SK-N-DZ (cell line): ENCODE measurements at places on chromosomes 2 and 18.

DNA sequence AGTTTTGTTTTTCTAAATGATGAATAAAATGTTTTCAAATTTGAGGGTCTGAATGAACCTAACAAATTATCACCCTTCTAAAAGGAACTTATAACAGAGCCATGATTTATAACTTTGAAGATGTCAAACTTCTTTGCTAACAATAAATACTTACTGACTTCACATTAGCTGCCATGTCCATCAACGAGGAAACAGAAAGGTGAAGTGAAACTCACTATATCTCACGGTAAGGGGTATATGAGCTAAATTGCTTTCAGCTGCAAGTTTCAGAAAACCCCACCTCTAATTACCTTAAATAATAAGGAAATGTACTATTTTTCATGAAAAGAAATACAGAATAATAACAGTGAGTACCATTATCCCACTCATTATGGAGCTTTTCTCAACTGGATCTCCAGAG is 350.8 kb upstream of the NT5C1B start:
- no peak for DNase-seq

DNA sequence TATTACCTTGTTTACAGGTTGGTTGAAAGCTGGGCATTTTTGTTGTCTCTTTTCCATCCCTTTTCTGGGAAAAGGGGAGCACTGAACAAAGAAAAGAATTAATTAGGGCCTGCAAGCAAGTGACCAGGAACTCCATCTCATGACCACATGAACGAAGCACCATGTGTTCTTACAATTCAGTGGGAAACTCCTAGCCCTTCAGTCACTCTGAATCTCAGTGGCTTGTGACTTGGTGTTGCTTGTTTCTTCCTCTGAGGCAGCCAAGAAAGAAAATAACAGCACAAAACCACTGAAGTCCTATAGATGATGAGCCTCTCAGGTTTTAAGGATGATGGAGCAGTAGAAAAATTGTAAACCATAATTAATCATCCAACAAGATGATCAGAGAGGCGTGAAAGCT is 129.1 kb upstream of the CAB39 start:
- DNase-seq: no peak

GRCh38 chr18:26547646-26548414 is 523 bp downstream of the KCTD1 start:
- DNase-seq: peak; percentile 79

DNA sequence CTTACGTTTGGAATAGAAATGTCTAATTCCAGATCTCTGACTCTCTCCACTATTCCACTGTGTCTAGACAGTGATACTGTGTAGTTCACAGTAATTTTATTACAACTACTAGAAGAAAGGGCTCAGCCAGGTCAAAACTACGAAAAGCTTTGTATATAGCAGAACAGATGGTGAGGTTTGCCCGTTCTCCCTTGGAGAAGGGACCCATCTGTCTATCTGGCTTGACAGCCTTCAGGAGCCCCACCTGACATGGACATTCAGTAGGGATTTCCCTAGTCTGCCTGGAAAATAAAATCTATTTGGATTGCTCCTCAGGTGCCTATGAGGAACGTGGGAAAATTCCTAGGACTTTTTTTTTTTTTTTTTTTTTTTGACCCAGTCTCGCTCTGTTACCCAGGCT is 435.4 kb downstream of the NRXN1 start:
- DNase-seq: no peak

- DNase-seq: no peak
These were observed 141.5 kb downstream of the FBXO15 start for GRCh38 chr18:74006143-74006542.
